ENCODE measurements at places on chromosomes 12 and 14.
A peak's percentile ranks its signal among the peaks of the same experiment; 100 is the strongest.

GRCh38 chr14:53714495-53715192, 242.0 kb downstream of the BMP4 start:
- no peak for DNase-seq

DNA sequence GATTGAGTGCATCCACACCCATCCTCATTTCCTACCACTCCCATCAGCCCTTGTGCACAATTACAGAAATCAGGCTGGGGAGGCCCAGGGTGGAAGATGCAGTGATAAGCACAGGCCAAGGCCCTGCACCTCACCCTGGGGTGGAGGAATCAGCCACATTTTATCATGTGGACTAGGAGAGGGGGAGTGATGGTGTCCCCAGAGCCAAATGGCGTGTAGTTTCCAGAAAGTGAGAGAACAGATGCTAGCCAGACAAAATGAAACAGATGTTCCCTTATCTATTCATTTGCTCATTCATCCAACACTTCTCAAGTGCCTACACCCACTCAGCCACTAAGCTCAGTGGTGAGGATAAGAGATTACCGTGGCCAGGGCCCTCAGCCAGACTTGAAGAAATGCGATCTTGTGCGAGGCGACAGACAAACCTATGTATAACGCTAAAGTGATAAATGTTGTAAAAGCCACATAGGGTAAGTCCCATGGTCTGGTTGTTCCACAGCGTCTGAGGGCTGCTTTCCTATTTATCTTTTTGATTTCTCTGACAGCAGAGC, 93.6 kb downstream of the STAB2 start:
- DNase-seq = no peak

GRCh38 chr14:34350903-34351302, 111.1 kb downstream of the SPTSSA start:
- DNase-seq = no peak

DNA sequence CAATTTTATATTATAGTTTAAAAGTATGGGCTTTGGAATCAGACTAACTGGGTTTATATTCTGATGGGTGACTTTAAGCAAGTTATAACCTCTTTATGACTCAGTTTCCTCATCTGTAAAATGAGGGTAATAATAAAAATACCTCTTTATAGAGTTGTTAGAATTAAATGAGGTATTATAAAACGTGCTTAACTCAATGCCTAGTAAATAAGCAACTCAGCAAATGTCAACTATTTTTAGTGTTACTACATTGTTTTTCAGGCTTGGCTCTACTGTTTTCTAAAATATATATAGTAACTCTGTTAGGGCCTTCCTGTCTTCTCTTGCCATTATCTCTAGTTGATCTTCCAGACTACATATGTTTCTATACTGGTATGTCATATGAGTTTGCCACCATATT, 20.5 kb downstream of the VEZT start:
- DNase-seq = no peak

- DNase-seq = no peak
Observed at GRCh38 chr12:124321556-124322270, 26.8 kb downstream of the RFLNA start.

- DNase-seq = peak; percentile 23
Observed at GRCh38 chr14:65019944-65020566, 33.4 kb downstream of the FNTB start.

GRCh38 chr14:98323836-98324235, 948.2 kb downstream of the BCL11B start:
- no peak for DNase-seq

GRCh38 chr12:109723311-109723881, 9.8 kb downstream of the FAM222A start:
- DNase-seq = no peak

GRCh38 chr12:99915251-99916082, 69.3 kb downstream of the ANKS1B start:
- DNase-seq = no peak

DNA sequence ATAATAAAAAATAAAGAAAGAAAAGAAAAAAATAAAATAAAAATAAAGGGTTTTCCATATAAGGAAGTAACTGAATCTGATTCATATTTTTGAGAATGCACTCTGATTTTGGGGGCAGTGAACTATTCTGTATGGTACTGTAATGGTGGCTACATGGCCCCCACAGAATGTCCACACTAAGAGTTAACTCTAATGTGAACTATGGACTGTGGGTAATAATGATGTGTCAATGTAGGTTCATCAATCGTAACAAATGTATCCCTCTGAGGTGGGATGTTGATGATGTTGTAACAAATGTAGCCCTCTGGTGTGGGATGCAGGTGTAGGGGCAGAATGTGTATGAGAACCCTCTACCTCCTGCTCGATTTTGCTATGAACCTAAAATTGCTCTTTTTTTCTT, 13.8 kb downstream of the KRT8 start:
- no peak for DNase-seq

- no peak for DNase-seq
Observed at GRCh38 chr12:3263939-3264922, 187.1 kb downstream of the TSPAN9 start.

DNA sequence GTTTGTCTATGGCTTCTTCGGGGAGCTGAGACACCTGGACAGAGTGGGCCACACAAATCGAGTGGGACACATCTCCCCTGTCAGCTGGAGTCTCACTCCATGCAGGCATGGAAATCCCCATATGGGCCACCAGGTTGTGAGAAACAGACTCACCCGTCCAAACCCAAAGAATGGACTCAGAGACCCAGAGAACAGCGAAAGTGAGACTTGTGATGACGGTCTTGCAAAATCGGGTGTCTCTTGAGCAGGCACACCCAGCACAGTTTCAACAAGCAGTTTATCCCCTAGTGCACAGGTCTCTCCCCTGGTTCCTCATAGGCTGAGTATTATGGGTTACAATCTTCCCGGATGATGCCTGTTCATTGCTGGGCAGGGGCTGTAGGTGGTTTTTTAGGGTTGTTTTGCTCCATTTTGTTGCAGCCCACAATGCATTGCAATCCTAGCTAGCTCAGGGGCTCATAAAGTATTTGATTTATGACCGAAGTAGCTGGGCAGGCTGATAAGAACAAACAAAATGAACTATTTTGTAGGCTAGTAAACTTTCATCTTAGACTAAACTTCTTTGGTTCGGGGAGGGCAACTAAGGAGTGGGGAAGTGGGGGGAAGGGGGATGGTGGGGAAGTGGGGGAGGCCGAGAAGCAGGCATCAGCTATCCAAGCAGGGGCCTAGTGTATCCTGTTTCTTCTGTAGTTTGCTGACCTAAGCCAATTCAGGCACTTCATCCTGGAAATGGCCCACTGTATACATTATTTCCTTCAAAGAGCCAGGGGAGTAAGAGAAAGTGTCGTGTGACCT, 45.3 kb downstream of the IQSEC3 start:
- no peak for DNase-seq

DNA sequence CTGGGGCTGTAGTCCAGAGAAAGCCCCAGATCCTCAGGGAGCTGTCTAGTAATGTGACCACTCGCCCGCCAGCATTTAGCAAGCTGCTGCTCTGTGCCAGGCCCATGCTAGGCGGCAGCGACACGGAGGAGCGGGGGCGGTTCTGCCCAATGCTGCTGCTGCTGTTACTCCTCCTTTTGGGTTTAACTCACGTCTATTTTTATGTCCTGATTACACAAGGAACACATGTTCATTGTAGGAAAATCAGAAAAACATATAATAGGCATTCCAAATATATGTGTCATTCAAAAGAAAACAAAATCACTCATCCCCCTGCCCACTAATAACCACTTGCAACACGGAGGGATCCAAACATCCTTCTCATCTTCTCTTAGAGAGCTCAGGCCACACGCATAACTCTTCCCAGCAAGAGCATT, 30.4 kb downstream of the CCDC92 start:
- DNase-seq = no peak

Measured in RPMI8226 (cell line).